ENCODE measurements at places on chromosomes 3 and 15. TPM values are rescaled to one million over a fixed set of nuclear protein-coding genes. Genes with fewer than 3 reads are reported as not detected.

DNA sequence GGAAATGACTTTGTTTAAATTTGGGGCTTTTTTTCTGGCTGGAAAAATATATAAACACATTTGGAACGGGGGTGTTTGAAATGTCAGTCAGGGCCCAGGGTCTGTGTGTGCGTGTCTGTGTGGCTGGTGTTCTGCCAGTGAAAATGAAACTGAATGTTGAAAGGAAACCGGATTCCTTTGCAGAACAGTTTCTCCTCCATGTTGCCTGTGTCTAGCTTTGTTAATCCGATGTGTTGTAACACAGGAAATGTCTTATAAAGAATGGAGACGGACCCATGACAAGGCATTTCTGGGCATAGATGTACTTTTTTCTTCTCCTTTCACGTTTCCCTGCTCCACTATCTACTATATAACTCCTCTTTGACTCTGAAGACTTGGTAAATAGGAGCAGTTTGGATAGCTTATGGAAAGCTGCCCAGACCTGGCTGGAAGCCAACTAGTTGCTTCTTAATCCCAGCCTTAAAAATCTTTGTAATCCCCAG is 2.8 kb downstream of the SQOR start:
- DNase-seq = peak; percentile 63

GRCh38 chr15:95680728-95681127 is 649.8 kb upstream of the NR2F2 start:
- DNase-seq = no peak

DNA sequence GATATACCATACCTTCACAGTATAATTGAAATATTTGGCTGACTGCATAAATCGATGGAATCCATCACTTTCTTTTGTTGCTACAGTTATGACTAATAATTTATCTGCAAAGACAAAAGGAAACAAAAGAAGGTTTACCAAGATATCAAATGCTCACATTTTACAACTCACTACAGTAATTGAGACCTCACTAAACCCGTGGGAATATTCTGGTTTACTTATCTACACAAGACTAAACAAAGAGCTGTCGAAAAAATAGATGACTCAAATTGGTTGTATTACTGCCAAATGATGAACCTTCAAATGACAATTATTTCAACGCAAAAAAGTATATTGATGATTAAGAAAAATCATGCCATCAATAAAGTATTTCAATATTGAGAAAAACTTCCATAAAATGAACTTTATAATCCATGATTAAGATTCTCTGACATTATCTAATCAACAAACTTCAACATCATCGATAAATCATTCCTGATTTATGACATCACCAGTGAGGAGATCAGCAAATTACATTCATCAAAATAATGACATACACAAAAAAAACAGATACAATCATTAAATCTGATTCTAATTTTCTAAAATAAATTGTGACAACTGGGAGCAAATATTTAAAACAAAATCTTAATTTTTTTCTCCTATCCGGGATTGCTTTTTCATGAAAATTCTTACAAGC is 36.7 kb downstream of the PLOD2 start:
- DNase-seq = no peak

ZPLD1 gene
- not detected for total RNA-seq

DNA sequence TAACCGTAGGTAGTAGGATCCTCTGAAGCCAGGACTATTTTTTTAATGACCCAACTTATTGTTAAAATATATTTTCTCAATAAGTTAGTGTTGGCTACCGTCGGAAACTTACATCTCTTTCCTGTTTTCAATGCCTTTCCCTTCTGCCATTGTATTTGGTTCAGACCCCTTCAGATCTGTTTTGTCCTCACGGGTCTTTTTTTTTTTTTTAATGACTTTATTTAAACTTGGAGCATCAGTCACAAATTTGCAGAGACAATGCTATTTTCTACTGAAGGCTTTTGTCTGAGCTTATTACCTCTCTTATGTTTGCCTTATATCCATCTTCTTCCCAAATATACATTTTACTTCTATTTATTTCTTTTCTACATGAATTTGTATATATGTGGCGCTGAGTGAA is 47.6 kb downstream of the PDE8A start:
- no peak for DNase-seq

DNA sequence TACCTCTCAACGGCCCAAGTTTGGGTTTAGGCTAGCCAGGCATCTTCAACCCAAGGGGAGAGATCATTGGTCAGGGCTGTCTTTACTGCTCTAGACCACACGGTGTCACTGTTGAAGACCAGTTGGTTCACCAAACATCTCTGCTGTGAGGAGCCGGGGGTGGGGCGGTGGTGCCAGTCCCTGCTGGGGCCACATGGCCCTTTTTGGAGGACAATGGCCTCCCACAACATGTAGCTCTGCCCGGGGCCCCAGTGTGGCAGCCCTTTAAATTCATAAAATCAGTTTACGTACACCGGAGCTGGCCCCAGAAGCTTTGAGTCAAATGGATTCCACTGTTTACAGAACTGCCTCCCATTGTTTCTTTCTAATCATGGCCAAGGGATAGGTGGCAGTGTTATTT is 19.1 kb upstream of the TM4SF18 start:
- DNase-seq = peak; percentile 67

- no peak for DNase-seq
Observed at GRCh38 chr3:12316729-12317351, 28.0 kb downstream of the PPARG start.

- DNase-seq = no peak
Observed at GRCh38 chr3:154931484-154931883, 148.6 kb upstream of the MME start.

DNA sequence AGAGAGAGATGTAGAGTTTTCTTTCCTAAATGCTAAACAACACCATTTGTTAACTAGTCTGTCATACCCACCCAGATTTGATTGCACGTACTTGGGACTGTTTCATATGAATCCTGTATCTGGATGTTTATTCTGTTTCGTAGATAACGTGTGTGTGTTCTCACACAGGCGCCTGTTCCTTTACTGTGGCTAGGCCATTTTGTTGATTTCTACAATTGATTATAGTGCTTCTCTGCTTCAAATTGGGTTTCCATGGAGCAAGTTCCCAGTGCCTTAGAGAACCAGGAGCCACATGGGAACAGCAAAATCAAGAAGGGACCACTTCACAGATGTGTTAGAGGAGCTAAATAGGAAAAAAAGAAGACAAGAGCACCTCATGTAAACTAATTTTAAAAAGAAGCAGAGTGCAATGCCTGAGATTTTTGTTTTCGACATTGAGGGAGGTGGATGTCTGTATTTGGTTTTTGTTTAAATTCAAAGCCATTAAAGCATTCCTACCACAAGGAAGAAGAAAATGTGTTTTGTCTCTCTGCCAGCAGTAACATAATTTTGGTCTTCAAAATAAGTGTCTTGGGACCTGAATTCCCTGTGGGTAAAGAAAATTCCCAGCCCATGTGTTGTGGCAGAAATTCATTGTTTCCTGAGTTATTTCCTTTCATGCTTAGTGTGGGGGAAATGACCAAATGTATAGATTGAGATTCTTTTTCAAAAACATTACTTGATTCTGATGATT is 424.0 kb upstream of the C2CD4B start:
- DNase-seq = no peak

DNA sequence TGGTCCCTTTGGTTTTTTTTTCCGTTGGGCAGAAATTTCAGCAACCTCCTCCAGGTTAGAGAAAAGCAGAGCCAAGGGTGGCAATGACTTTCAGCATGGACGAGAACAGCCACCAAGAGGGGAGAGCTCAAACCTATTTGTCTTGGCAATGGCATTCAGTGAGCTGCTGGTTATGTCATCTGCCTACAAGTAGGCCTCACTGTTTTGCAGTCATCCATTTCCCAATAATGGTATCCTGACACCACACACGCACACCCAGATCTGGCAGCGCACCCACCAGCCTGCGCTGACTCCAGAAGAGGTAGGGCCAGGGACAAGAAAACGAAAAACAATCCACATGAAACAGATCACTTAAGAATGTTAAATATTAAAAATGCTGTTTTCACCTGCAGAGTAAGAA is 92.3 kb downstream of the MAGI1 start:
- peak; percentile 73 for DNase-seq

DNA sequence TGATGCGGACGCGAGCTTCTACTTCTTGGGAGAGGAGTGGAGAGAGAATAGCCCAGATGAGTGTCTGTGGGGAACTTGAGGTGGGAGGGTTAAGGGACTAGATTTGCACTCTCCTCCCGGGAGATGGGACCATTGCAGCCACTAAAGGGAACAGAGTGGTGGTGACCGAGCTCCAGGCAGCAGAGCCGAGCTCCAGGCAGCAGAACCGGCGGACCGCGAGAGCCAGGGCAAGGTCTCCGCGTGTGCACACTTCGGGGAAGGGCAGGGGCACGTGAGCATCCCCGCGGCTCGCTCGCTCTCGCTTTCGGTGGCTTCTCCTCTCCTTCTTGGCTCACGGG is 1.1 kb downstream of the IGDCC3 start:
- DNase-seq = no peak

- DNase-seq = peak; percentile 43
Observed at GRCh38 chr3:23202203-23202920, 765 bp upstream of the UBE2E2 start.

RARB gene
- total RNA-seq = 3.9 TPM

PIF1 gene
- total RNA-seq = 0.61 TPM

All from upper lobe of left lung (tissue), 6 donors.